Stimulated activated CD8-positive, alpha-beta memory T cell treated with anti-CD3 and anti-CD28 coated beads, Interleukin-4, amount 100 ng/mL, for 48 hours (primary cell): ENCODE measurements at places on chromosomes 2 and 18.

- DNase-seq, result no peak
These were observed at the start of gene SOX11 for GRCh38 chr2:5691985-5692529. Gene SOX11, plus strand, starts transcription at chr2:5692384. Its CDS starts 338 bp downstream, at chr2:5692722.

DNA sequence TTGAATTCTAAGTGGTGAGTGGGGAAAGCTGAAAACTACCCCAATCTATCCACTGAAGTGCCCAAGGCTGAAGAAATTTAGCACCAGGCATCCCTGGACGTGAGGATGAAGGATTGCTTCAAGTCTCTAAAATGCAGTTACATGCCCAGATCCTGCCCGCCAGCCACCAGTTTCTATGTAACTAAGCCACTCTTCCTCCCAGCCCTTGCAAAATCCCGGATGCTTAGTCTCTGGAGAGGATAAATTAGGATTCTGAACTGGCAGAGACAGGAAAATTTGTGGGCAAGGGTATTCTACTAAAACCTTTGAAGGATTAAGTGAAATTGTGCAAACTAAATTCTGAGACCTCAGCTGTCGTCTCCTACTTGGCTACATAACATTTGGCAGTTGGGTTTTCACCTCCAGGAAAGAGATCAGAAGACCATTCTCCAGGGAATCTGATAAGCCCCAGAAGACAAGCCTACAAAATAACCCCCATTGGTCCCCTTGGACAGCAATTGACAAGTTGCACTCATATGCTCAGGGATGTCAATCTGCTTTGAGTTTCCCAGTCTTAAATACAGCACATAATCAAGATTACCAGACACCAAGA lies 93.9 kb upstream of the CD226 start:
- DNase-seq, result no peak

DNA sequence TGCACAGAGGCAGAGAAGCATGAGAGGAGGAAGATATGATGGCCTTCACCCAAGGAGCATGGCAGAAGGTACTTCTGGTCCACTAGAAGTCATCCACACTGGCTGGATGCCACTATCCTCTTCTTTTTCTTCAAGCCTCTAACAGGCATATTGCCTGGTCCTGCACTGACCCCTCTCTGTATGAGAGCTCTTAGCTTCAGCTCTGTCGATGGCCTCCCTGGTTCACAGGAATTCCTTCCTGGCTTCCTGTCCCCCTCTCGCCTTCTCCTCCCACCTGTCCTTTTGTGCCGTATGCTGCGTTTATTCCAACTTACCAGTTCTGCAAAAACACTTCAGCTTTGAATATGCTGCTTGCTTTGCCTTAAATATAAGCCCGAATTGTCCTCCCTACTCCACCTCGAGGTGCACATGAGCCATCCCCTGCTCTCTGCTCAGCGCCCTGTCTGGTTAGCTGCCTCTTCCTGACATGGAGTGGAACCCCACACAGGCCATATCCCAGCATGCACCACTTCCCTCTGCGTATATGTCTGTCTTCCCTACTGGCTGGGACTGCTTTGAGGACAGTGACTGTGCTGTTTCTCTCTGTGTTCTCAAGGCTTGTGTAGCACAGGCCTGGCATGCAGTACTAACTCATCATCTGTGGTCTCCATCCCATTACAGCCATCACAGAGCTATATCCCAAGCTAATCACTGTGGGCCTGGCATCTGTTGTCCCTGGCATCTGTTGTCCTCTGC lies 474.9 kb downstream of the EIPR1 start:
- no peak for DNase-seq

- DNase-seq, result no peak
These were observed 36.6 kb downstream of the PTCD3 start for GRCh38 chr2:86142436-86143257.

DNA sequence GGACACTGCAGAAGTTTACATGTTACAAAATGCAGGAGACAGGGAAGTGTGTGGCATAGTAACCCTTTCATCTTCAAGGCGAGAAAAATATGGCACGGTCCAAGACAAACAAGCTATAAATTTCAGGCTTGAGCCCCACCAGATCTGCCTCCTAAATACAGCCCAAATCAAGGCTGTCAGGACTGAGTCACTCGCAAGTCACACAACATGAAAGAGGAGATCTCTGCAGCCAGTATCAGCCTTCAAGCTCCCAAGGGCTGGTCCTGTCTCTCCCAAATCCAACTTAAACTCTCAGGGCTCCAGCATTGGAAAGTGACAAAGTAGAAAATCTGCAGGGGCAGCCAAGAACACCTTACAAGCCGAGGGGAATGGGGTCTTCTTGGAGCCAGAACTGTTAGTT lies 106.3 kb upstream of the GATA6 start:
- DNase-seq, result no peak

DNA sequence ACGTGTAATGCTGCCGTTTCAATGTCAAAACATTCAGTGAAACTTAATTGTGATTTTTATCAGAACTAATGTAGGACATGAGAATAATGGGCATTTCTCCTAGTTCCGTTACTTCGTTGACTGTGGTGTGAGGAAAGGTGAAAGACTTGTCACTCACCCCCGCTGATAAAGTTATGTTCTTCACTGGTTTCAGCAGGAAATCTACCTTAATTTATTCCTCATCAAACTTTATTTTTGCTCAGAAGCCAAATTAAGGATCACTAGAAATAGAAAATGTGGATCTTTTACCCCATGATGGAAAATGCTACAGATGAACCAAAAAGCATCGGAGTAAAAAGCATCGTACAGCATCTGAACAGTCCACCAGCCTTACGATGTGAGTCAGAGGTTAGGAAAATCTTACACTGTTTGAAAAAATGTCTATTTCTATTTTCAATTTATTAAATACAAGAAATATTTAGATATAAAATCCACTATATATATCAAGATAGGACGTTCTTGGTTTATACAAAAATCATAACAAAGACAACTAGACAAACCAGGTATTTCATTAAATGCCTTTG lies 1.0 kb upstream of the ROCK1 start:
- DNase-seq, result no peak

GRCh38 chr18:32048507-32049091 lies 30.0 kb downstream of the RNF125 start:
- peak; percentile 42 for DNase-seq

GRCh38 chr2:5093056-5093455 lies 599.1 kb upstream of the SOX11 start:
- DNase-seq, result no peak

- DNase-seq, result no peak
These were observed 87.1 kb downstream of the NDUFA10 start for GRCh38 chr2:239937866-239938640.

DNA sequence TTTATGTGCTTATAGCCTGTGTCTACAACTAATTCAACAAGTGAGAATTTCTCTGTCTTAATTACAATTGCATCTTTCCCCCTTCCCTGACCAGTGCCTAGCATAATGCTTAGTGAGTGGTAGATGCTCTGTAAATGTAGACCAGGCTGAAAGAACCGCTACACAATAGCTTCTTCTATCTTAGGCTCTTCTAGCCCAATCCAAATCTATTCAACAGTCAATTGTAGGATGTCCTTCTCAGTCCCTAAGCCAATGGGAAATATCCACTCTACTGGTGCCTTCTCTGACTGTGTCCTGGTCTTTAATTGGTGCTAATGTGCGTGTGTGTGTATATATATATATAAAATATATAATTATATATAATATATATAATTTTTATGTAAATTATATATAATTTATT lies 34.1 kb upstream of the GCC2 start:
- DNase-seq, result no peak

- DNase-seq, result no peak
These were observed 349.9 kb downstream of the TRIB2 start for GRCh38 chr2:13066676-13067075.

GRCh38 chr2:149002891-149003740 lies 35.4 kb upstream of the LYPD6B start:
- DNase-seq, result no peak

GRCh38 chr2:151916632-151917031 lies 88.4 kb upstream of the ARL5A start:
- DNase-seq, result no peak

DNA sequence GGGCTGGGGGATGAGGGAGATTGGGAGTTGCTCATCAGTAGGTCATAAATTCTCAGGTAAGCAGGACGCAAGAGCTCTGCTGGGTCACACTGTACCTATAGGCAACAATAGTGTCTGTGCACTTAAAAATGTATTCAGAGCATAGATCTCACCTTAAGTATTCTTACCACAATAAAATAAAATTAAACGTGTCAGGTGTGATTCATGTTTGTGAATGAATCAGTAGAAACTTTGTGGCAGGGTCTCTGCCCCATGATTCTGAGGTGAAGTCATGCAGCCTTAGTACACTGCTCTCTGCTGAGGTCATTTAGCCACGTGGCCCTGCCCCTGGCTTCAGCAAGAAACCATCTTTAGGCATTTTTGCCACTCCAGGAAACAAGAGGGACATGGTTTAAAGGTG lies 253.8 kb downstream of the FBXO15 start:
- DNase-seq, result peak; percentile 26

DNA sequence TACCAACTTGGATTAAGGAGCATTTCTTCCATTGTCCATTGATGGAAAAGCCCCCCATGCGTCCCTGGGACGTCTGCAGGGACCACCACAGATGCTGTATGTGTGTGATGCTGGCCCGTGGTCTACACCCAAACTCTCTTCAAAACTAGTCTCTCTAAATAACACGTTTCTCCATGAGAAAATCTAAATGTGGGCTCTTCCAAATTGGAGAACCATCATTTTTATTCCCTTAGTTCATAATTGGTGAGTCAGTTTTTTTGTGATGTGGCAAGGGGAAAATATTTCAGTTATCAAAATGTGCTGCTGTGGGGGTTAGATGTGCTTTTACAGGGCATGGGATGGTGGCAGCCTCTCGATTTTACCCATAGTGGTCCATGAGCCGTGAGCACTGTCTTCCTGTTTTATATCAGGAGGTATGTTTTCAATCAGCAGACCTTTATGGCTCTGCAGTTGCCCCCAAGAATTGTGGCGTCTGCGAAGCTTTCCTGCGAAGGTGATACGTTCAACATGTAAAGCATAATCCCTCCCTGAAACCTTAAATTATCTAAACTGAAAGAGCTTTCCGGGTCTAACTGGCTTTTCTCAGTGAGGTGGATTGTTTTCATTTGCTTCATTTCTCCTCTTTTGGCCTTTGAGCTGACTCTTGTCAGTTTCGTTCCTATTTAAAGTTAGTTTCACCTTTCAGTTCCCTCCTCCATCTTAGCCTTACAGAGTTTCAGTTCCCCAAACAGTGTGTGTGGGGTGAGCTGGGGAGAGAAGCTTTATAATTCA lies 78.4 kb downstream of the SETBP1 start:
- DNase-seq, result peak; percentile 71

- no peak for DNase-seq
These were observed 76.7 kb downstream of the DNMT3A start for GRCh38 chr2:25265001-25265400.

DNA sequence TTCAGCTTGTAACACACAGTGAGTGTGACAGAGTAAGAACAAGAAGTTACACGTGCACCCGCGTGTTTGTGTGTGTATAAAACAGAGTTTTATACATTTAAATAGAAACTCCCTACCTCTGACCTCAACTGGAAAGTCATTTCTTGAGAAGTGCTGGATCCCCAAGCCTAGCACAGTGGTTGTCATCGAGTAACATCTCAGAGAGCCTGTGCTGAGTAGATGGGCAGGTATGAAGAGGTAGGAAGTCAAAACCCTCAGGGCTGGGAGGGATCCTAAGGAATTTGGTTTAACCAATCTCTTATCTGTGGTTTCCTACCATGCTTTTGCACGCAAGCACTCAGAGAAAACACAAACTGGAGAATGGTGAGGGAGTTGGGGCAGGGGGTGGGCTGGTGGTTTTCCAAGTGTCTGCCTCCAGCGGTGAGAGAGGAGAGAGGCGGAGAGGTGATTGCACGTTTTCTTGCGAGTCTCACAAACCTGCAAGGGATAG lies 9.2 kb downstream of the ACOXL start:
- no peak for DNase-seq

DNA sequence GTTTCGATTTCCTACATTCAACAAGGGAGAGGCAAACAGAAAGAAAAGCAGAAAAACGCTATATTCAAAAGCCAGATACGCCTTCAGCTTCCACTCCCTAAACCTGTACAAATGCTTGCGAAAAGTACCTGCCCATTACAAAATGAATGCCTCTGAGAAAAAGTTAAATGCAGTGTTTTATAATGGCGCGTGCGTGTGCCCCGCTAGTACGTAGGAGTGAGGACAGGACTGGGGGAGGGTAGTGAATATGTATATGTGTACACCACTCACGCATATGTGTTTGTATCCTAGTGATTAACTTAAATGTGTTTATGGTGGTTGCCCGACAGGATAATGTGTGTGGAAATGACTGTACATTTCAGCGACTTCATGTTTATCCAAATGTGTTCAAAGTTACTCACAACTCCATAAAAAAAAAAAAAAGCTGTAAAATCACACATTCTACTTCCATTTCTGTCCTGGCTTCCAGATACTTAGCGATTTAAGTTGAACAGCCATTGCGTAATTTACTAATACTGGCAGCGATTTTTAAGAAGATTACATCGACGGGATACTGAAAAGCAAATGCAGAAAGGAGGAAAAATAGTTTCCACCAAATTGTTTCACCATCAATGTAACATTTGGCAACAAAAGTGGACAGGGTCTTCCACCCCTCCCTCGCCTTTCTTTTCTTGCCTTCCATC lies 1.3 kb downstream of the NEUROD1 start:
- no peak for DNase-seq

GRCh38 chr2:122795763-122796162 lies 1040.3 kb downstream of the TSN start:
- no peak for DNase-seq

DNA sequence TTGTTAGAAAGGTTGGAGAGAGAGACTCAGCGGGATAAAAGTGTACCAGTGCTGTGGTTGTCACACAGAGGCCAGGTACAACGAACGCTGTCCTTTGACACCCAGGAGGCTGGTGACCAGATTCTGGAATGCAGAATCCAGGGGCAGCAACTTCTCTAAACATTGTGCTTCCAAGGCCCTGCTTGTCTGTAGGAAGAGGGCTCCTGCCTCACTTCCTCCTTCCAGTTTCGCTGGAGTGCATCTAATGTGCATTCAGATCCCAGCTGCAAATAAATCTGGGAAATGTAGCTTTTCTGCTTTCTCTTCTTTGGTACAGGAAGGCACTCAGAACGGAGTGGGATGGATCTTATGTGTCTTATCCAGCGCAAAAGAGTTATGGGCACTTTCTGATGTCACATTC lies 171.8 kb upstream of the ATP5MC3 start:
- no peak for DNase-seq
